ENCODE measurements at places on chromosomes 1 and 21. TPM values are rescaled to one million over a fixed set of nuclear protein-coding genes. Genes with fewer than 3 reads are reported as not detected.

S100A2 gene
- total RNA-seq = not detected

P3R3URF gene
- total RNA-seq = not detected

SLC30A10 gene
- total RNA-seq = not detected

CLEC20A gene
- total RNA-seq = not detected

MEX3A gene
- total RNA-seq = 0.96 TPM

FCRLB gene
- 2.2 TPM for total RNA-seq

GNAT2 gene
- total RNA-seq = not detected

CDC42SE1 gene
- 115 TPM for total RNA-seq

TMCC2 gene
- 1.6 TPM for total RNA-seq

C1orf210 gene
- total RNA-seq = not detected

SAMD13 gene
- not detected for total RNA-seq

HSPB7 gene
- 144 TPM for total RNA-seq

SELENBP1 gene
- total RNA-seq = 182 TPM

RNU1-2 gene
- under 0.01 TPM for total RNA-seq

SMPDL3B gene
- 0.63 TPM for total RNA-seq

ANGPTL1 gene
- total RNA-seq = 127 TPM

SRSF11 gene
- 240 TPM for total RNA-seq

CHAF1B gene
- total RNA-seq = 1.3 TPM

SESN2 gene
- 14.1 TPM for total RNA-seq

DNMT3L gene
- total RNA-seq = not detected

PLD5 gene
- total RNA-seq = 0.31 TPM

SPRR3 gene
- not detected for total RNA-seq

PCP4 gene
- 4.0 TPM for total RNA-seq

GPR25 gene
- total RNA-seq = not detected

PRRX1 gene
- total RNA-seq = 43.2 TPM

NID1 gene
- total RNA-seq = 458 TPM

SLC25A34 gene
- total RNA-seq = 2.5 TPM

ITLN1 gene
- 7,953 TPM for total RNA-seq

AMY2B gene
- total RNA-seq = 18.8 TPM

PLA2G2F gene
- total RNA-seq = not detected

ADAMTS4 gene
- total RNA-seq = 238 TPM

B3GALT2 gene
- total RNA-seq = 1.3 TPM

ESPN gene
- total RNA-seq = not detected

PLA2G2A gene
- 672 TPM for total RNA-seq

ADAM15 gene
- 262 TPM for total RNA-seq

LY9 gene
- 1.2 TPM for total RNA-seq
